Stimulated activated CD4-positive, alpha-beta T cell treated with anti-CD3 and anti-CD28 coated beads, Interleukin-1b, Interleukin-23, amount 100 ng/mL, for 1 hour (primary cell): ENCODE measurements at places on chromosomes 7 and 10.

GRCh38 chr10:74292871-74293427 lies 141.9 kb downstream of the ADK start:
- DNase-seq: no peak

DNA sequence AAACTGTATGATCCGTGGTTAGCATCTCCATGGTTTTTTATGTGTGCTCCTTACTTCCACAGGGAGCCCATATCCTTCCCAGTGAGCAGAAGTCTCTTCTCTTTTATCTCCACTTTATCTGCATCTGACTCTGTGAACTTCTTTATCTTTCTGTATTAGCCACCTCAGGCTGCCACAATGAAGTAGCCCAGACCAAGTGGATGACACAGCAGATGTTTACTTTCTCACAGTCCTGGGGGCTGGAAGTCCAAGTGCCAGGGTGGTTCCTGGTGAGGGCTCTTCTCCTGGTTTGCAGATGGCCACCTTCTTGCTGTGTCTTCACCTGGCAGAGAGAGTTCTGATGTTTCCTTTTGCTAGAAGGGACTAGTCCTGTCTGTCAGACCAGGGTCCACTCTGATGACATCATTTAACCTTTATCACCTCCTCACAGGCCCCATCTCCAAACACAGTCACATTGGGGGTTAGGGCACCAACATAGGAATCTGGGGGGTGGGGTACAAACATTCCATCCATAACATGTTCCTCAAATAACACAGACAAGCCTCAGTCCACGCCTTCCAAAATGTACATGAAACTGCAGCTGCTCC lies 108.5 kb upstream of the RNF32 start:
- no peak for DNase-seq

DNA sequence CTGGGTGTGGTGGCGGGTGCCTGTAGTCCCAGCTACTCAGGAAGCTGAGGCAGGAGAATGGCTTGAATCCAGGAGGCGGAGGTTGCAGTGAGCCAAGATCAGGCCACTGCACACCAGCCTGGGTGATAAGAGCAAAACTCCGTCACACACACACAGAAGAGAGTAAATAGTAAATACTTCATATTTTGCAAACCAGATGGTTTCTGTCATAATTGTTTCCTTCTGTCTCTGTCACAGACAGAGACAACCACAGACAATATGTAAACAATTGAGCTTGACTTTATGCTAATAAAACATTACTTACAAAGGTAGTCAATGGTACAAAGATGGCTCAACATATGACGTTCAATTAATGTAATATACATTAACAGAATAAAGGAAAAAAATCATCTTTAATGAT lies 83.7 kb downstream of the JMJD1C start:
- DNase-seq: no peak

- no peak for DNase-seq
Measured at GRCh38 chr10:70508912-70509756, 30.6 kb downstream of the PALD1 start.

- no peak for DNase-seq
Measured at GRCh38 chr7:81776948-81777630, 7.2 kb upstream of the HGF start.

DNA sequence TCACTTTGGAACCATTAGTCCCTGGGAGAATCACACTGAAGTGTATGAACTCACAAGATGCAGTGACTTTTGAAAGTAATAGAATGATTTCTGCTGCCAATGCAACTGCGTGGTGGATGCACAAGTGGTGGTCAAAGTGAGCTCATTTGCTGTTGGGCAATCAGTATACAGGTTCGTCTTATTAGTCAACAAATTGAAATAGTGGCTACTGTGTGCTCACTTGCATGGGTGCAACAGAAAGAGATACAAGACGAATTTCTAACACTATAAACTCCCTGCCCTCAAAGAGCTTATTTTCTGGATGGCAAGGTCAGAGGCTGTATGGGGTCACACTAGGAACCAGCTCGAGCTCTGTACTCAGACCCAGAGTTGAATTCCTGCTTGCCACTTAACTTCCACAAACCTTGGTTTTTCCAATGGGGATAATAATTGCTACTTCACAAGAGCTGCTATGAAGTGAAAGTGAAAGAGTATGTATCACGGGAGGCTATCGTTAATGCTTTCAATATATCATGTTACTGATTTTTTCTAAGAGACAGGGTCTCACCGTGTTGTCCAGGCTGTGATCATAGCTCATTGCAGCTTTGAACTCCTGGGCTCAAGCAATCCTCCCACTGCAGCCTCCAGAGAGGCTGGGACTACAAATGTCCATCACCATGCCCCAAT lies 8.3 kb upstream of the BCL7B start:
- no peak for DNase-seq

DNA sequence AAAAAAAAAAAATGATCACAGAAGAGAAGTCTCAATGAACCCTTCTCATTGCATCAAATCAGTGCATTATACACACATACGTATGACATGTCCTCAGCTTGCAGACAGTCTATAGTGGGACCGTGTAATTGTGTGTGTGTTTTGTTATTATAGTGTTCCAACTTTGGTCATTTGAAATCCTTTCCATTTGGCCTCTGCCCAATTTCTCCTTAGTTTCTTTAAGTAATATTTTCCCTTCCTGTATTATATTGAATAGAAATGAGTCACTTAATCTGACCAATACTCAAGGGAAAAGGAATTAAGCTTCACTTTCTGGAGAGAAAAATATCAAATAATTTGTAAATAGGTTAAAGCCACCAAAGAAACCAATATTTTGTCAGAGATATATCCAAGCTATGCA lies 415.5 kb upstream of the SORCS1 start:
- no peak for DNase-seq

- DNase-seq: no peak
Measured at GRCh38 chr10:46253076-46254006, 33.5 kb upstream of the ANTXRL start.

DNA sequence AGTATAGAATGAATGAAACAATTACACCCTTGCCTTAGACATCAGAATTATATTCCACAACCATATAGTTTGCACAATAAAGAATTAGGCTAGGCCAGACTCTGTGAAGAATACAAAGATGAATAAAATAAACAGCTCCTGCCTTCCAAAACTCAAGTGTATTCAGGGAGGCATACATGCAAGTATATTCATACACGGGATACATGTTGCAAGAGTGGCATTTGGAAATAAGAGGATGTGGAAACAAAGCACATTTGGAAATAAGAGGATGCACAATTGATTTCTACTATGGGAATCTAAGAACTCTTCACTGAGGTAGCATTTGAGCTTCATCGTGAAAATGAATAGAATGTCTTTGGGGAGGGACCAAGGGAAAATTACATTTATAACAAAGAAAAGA lies 27.0 kb upstream of the TMEM26 start:
- no peak for DNase-seq

DNA sequence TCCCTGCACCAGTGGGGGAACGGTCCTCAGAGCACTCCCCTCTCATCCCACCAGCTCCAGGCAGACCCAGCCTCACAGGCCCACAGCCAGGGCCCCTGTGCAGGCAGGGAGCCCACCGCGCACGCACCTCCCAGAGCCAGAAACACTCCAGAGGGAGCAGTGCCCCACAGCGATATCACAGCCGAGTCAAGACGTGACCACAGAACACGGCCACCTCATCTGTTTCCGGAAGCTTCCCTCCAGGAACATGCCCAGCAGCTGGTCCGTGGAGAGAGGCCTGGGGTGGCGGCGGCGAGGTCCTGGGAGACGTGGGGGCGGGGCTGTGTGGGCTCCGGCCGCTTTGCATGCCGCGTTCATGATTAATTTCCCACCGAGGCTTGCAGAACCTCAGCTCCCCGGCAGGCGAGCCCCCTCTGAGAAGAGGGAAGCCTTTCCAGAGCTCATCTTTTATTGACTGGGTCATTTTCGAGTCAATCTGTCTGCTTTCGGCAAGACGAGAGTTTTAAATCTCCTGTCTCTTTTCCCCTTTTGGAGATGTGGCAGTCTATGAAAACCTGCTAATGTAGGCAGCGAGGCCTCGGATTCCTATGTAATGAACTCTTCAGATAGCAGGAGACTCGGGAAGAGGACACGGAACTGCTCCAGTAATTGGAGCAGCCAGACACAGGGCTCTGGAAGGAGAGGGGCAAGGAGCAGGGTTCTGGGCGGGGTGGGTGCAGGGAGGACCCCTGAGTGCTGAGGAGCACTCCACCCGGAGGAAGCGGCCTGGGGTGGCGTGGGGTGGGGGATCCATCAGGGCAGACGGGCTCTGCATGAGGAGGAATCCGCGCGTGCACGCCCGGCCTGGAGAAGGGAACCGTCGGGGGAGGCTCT lies 242.8 kb downstream of the ELFN1 start:
- DNase-seq: no peak

DNA sequence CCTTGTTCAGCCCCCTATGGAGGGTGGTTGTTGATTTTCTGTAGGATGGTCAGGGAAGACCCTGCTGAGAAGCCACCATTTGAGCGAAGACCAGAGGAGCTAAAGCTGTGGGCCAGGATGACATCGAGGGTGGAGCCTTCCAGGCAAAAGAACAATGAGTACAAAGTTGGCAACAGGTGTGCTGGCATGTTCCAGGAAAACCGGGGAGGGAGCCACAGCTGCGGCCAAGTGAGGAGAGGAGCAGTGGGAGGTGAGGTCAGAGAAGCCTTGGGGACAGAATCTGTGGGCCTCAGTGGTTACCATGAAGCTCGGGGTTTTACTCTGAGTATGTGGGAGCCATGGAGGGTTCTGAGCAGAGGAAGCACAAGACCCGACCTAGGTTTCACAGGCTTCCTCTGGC lies 75.6 kb upstream of the ZNF479 start:
- DNase-seq: no peak

- no peak for DNase-seq
Measured at GRCh38 chr7:74182453-74183090, 8.4 kb downstream of the EIF4H start.

DNA sequence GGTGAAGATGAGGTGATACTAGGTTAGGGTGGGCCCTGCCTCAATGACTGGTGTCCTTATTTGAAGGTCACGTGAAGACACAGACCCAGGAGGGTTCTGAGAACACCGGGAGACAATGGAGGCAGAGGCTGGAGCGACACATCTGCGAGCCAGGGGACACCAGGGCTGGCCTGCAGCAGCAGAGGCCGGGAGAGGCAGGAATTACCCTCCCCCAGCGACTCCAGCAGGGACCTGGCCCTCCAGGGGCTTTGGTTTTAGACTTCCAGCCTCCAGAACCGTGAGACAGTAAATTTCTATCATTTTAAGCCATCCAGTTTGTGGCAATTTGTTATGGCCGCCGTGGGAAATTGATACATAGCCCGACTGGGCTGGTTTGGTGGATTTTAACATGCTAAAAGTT lies 152.2 kb downstream of the DNAJB6 start:
- no peak for DNase-seq
